Stimulated activated CD4-positive, alpha-beta T cell treated with anti-CD3 and anti-CD28 coated beads, Interleukin-1b, Interleukin-23, amount 100 ng/mL, for 1 hour (primary cell): ENCODE measurements at places on chromosomes 12 and 14.

DNA sequence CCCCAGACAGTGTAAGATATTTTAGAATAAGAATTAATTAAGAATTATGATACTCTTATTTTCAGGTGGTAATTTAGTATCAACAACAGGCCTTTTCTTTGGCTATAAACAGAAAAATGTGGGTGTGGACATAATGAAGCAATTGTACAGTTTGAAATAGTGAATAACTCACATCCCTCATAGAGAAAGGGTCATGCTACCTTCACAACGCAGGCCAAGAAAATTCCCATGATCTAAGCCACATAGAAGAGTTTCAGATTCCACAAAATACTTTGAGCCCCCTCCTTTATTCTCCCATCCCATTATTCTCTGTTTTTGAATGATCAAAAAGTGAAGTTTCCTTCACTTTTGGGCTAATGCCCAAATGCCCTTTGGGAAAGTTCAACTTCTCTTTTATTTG lies 23.5 kb upstream of the DHRS7 start:
- DNase-seq: no peak

GRCh38 chr14:57089901-57090300 lies 178.8 kb downstream of the EXOC5 start:
- no peak for DNase-seq

DNA sequence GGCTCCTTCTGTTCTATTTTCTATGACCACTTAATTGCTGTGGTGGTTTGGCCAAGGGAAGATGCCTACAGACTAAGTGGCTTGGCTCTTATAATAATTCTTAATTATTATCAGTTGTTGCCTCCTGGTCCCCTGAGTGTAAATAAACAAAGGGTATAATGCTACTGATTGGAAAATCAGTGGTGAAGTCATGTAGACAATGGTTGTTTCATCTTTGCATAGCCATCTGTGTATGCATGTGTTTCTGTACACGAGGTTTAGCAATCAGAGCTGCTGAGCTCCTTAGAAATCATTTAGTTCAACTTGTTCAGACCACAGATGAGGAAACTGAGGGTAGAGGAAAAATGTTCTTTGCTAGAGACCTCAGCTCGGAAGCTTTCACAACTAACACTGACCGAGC lies 152.2 kb downstream of the STXBP6 start:
- DNase-seq: no peak

GRCh38 chr12:47888153-47888819 lies 16.5 kb downstream of the VDR start:
- no peak for DNase-seq

- no peak for DNase-seq
Measured at GRCh38 chr14:99812892-99813291, 19.7 kb downstream of the EML1 start.

DNA sequence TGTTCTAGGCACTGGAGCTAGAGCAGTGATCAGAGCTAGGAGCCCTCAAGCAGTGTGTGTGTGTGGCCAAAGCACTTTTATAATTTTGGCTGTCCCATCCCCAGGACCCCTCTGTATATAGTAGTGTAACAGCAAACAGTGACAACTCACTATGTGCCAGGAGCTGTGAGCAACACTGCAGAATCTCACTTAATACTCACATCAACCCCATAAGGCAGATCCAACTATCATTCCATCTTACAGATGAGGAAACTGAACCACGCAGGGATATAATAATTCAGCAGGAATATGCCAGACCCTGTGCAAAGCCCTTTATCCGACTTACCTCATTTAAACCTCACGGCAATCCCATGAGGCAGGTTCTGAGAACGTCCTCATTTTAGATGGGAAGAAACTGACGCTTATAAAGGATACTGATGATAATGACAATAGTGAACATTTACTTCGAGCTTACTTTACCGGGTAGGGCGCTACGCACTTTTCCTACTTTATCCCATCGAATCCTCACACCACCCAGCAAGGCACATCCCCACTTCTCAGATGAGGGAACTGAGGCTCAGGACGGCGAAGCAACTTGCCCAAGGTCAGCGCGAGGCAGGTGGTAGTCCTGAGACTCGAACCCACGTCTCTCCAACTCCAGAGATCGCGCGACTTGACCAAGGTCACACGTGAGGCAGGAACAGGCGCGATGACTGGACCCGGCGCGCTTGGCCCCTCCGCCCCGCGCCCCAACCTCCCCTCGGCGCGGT lies 687 bp downstream of the RAB35 start:
- DNase-seq: no peak

GRCh38 chr14:90815822-90816662 lies at the start of gene TTC7B:
Gene TTC7B (minus strand): TSS chr14:90816430. CDS start chr14:90816295, 135 bp downstream.
- DNase-seq: no peak

DNA sequence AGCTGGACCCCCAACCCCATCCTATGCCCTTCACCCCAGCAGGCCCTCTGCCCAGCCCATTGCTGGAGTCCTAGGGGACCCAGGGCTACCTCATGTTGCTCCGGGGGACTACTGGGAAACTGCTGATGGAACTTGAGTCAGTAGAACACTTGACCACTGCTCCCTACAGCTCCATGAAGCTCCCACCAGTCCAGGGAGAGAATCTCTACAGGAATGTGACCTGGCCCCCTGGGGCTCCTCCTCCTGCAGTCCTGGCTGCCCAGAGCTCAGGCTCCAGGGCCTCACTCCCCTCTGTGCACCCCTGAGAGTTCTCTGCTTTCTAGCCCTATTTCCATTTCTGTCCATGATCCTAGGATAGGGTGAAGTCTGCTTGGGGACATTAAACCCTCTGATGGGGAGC lies 10.8 kb upstream of the AQP2 start:
- DNase-seq: no peak

DNA sequence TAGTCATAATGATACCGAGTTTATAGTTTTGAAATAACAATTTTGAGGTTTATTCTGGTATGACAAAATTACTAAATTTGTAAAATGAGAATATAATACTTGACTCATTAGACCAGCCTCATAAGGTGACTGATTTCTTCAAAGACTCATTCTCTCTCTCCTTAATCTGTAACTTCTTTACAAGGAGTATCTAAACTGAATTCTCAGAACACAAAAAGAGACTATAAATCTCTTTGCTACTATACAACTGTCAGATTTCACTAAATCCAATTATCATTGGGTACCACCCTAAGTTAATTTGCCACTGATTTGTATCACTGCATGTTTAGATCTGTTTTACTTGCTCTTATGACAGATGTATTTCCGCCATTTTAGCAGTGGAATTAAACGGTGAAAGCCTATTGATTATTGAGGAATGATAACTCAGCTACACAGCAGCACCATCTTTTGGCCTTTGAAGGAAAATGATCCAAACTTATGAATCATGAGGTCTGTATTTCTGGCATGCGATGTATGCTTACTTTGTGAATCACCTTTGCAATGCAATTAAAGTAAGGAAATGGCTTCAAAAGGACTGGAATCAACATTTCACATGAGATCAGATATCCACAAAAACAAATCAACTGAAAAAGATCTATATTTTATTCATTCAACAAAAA lies 161.2 kb downstream of the RERGL start:
- DNase-seq: no peak

GRCh38 chr12:48615681-48616080 lies 45.8 kb upstream of the LALBA start:
- no peak for DNase-seq

- no peak for DNase-seq
Measured at GRCh38 chr14:92564344-92565039, 50.9 kb downstream of the RIN3 start.

DNA sequence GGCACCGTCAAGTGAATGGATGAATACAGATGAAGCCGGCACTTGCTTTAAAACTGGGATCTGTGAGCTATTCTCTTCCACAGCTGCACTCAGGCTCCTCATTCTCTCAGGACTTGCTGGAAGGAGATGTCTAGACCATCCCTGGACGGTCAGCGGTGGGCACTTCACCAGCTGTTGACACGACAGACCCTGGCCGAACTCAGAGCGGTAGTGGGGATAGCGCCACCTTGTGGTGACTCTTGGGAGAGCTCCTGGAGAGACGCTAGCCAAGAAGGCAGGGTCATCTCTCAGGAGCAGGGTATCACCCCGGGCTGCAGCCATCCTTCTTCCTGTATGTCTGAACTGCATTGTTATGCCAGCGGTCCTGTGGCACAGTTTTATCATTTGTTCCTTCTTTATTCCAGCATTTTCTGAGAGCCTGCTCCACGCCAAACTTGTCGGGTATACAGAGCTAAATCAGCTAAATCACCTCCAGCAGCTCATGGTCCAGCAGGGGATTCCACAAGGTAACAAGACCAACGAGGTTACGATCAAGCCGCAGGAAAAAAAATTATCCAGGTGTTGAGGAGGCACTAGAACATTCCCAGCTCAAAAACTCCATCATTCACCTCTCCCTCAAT lies 10.0 kb downstream of the WNT1 start:
- peak; percentile 61 for DNase-seq

GRCh38 chr14:24390701-24391468 lies 7.9 kb upstream of the NYNRIN start:
- DNase-seq: no peak

- DNase-seq: peak; percentile 12
Measured at GRCh38 chr12:45216230-45216982, 511 bp downstream of the ANO6 start.

GRCh38 chr12:53603804-53604203 lies 22.4 kb downstream of the ATF7 start:
- no peak for DNase-seq

DNA sequence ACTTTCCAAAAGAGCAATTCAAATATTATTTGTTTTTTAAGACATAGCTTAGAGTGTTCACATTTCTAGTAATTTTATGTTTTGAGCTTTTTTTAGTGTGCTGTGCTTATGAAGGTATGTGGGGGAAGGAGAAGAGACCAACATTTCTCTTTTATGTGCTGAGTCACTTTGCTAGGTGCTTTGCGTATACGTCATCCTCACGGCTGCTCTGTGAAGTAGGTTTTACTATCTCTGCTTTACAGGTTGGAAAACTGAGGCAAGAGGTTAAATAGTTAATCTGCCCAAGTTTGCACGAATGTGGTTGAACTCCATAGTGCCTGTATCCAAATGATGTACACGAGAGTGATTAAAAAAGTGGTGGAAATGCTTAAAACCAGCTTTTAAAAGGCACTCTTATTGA lies 75.9 kb downstream of the AEBP2 start:
- DNase-seq: no peak

GRCh38 chr12:109716512-109717389 lies 3.1 kb downstream of the FAM222A start:
- no peak for DNase-seq

- no peak for DNase-seq
Measured at GRCh38 chr12:112146123-112146522, 20.8 kb downstream of the TRAFD1 start.

- DNase-seq: no peak
Measured at GRCh38 chr14:67371247-67372148, 11.4 kb downstream of the EIF2S1 start.

DNA sequence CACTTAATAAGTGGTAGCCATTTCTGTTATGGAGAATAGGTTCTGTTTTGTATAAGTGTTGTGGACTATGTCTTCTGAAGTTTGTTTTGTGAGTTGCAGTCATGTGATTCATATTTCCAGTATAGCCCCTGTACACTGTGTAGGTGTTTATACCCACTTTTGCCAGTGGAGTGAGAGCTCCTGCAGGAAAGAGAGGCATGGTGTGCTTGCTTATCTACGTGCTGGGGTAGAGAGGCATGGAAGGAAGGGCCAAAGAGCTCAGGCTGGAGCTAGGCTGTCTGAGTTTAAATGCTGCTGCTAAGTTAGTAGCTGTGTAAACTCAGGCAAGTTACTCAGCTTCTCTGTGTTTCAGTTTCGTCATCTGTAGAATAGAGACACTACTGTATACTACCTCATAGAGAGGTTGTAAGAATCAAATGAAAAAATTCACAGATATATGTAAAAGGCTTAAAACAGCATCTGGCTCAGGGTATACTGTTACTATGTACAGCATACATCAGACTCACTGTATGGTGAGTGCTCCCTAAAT lies 88.2 kb upstream of the SLC38A2 start:
- no peak for DNase-seq

- DNase-seq: no peak
Measured at GRCh38 chr14:59199614-59200013, 11.1 kb downstream of the DAAM1 start.

DNA sequence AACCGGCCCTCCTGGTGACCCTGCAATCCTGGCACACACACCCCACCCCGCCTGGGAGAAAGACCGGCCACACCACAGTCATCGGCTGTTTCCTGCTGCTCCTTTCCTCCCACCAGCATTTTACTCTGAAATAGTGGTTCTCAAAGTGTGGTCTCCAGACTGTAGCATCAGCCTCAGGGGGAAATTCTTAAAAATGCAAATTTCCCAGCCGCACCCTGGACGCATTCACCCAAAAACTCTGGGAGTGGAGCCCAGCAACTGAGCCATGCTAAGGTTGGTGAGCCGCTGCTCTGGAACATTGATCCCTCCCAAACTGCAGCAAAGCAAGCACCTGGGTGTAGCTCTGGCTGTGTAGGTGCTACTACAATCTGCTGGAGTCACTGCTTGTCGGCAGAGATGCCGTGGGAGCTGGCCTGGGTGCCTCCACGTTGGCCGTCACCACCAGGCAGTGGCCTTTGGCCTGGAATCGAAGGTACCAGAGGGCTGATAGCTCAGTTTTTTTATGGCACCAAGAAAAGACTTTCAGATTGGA lies 38.4 kb upstream of the BCL2L14 start:
- no peak for DNase-seq

DNA sequence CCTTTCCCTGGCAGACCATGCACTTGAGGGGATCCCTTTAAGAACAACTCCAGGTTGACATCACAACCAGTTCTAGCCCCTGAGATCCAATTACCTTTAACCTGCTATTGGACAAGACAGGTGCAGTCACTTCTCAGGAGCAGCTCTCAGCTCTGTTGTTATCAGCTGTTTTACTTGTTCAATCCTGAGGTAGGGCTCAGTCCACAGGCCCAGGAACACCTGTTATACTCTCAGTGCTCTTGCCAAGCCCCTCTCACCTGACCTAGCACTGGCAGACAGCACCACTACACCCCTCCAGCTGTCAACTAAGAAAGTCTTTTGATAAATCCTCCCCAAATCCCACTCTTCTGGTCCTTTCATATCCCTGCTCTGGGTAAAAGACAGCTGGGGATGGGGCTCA lies 163.9 kb upstream of the TMTC2 start:
- no peak for DNase-seq

GRCh38 chr12:93247313-93247991 lies 130.3 kb upstream of the NUDT4 start:
- DNase-seq: no peak

GRCh38 chr12:89787763-89788162 lies 79.1 kb upstream of the ATP2B1 start:
- DNase-seq: no peak
